ENCODE measurements at places on chromosomes 2 and 18.
A peak's percentile ranks its signal among the peaks of the same experiment; 100 is the strongest.

DNA sequence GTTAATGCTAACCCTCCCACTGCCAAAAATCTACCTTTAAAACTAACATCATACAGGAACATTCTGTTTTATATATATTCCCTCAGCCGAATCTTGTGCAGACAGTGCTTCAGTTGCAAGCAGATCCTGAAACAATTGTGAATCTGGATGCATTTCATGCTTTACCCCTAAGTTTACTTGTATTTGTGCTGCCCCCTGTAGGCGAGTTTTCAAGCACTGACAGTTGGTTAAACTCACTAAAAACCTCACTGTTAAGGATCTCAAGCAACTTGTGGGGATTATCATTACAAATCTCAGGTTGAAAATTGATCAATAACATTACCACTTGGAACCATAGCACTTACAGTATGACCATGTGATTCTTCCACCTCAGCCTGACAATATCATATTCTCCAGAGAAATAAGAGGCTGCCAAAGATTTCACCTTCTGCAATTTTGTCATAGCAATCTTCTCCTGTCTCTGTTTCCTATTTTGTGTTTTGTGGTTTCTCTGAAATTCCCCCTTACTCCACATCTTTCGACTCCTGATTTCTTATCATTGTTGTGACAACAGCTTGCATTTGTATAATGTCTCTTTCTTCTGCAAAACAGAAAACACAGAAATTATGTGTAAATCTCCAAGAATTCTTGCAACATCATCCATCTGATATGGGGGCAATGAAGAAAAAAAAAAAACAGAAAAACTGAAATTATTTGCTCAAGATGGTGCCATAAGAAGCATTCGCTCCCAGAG lies 354.6 kb upstream of the SETBP1 start:
- peak; percentile 13 for DNase-seq

- DNase-seq, result no peak
These were observed 7.0 kb upstream of the MYCN start for GRCh38 chr2:15933184-15933845.

GRCh38 chr2:68544811-68545210 lies 77.4 kb downstream of the APLF start:
- no peak for DNase-seq

GRCh38 chr2:20544153-20544747 lies 97.4 kb downstream of the RHOB start:
- no peak for DNase-seq

DNA sequence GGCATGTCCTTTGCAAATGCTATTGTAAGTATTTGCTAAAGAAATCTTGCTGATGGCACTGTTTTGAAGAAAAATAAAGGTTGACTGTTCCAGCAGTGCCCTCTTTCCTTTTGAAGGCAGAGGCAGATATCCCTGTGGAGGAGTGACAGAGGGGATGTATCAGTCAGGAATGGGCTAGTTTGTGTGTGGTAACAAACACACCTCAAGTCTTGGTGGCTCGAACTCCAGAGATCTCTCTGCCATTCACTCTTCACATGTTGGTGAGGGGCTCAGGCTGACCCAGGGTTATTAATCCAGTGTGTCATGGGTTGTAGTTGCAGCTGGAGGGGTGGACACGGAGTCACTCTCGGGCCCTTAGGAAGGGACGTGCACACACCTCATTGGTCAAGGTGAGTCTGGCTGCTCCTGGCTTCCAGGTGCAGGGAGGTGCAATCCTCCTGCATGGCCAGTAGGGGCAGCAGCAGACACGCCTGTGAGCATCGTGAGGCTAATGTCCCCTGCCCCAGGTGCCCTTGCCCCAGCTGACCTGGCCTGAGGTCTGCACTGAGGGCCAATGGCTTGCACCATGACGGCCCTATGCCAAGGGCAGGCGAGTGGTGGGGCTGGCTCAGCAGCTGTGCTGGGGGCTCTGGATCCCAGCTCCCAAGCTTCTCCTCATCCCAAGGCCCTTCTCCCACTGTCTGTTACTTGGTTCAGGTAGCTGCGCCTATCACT lies 146.5 kb downstream of the ASB1 start:
- peak; percentile 84 for DNase-seq

DNA sequence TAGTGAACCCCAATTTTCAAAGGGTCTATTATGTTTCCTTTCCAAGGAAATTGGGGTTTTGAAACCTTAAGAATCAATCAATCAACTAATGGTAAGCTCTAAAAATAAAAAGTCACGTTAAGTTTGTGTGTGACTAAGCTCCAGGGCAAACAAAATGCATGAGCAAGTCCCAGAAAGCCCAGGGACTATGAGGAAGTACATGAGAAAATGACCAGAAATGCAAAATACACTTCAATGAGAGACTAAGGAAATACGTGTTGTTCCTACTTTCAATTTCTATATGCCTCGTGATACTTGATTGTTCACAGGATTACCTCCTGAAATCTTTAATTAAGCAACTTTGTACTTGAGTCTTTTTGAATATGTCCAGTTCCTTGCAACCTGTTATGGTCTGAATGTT lies 684.4 kb upstream of the SYT4 start:
- DNase-seq, result no peak

DNA sequence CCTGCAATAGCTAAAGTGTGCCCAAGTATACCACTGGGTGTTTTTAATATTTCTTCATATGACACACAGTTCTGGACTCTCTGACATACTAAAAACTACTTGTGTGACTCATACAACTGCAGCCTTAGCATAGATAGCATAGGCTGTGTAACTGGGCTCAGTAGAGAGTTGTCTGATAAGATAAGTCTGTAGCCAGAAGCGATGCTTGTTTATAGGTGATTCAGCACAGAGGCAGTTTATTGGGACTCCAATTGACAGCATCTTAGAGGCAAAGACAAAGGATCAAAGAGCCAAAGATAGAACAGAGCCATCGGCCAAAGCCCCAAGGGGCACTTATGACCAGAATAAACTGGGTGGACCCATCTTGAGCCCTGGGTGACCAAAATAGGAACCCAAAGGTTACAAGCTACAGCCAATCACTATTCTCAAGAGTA lies 42.3 kb downstream of the AAK1 start:
- DNase-seq, result no peak

DNA sequence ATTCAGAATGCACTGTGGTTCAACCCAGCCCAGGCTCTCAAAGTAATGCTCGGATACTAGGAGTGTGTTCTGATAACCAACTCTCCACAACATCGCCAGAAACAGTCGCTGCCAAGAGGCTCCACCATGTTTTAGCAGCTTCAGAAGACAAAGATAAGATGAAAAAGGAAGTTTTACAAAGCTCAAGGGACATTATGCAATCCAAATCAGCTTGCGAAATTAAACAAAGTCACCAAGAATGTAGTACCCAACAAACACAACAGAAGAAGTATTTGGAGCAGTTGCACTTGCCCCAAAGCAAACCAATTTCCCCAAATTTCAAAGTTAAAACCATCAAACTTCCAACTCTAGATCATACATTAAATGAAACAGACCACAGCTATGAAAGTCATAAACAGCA lies 360.9 kb downstream of the XIRP2 start:
- no peak for DNase-seq

DNA sequence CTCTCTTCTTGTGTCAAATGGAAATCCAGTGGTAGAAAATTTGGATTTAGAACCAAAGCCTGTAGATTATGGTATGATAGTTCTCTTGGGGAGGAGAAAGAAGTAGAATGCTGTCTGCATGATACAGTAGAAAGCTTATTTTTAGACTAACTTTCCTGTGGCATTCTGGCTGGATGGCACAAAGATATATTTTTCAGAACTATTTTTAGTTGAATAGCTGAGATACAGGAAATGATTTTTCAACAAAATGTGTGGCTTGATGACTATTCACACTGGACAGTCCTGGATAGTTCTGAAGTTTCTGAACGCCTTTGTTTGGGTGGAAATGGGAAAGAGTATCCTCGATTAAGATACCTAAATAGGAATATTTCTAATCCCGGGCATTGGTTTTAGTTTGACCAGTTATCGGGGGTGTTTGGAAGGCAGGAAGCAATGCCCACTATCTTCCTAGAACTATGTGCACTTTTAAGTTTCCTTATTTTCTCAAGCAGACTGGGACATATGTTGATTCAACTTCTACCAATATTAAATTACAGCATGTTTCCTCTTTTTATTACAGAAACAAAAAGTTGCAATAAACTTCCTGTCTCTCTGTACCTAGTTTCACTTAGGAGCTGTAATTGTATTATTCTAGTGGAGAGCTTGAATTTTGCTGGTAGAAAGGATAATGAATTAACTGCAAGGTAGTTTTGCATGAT lies 32.1 kb downstream of the GDF7 start:
- DNase-seq, result no peak

DNA sequence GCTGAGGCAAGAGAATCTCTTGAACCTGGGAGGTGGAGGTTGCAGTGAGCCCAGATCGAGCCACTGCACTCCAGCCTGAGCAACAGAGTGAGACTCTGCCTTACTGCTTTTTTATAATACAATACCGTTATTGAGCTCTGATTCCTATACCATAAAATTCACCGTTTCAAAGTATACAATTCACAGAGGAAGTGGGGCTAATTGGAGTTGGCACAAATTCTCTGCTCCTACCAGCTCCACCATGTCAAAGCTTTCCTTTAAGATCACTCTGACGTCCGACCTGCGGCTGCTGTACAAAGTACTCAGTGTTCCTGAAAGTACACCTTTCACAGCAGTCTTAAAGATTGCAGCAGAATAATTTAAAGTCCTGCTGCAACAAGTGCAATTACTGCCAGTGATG lies 29.6 kb upstream of the CYBRD1 start:
- no peak for DNase-seq

DNA sequence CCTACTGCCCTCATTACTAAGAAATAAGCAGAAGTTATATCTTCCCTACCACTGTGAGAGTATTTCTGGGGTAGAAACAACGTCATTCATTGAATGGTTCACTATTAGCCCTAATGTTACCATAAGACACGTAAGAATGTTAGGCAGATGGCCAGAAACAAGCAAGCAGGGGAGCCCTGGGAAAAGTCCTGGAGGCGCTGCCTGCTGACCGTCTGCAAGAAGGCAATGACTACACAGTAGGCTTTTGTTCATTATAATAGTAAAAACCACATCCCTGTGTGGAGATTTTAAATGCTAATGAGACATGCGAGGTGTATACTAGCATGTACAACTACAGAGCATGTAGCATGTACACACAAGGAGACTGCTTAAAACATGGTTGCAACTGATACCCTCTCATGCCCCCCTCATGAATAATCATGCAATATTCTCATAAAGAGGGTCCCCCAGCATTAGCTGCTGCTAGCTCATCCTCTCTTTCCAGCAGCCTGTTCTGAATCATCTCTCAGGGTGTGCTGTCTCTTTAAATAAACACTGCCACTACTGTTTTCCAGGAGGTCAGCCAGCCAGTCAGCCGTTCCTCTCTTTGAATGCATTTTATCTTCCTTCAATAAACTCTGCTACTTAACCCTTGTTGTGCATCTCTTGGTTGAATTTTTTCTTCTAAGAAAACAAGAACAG lies 23.6 kb downstream of the SUCLG1 start:
- no peak for DNase-seq

GRCh38 chr2:88950010-88950409 lies 258.5 kb downstream of the RPIA start:
- DNase-seq, result no peak

GRCh38 chr18:4264347-4264791 lies 190.7 kb downstream of the DLGAP1 start:
- DNase-seq, result no peak

DNA sequence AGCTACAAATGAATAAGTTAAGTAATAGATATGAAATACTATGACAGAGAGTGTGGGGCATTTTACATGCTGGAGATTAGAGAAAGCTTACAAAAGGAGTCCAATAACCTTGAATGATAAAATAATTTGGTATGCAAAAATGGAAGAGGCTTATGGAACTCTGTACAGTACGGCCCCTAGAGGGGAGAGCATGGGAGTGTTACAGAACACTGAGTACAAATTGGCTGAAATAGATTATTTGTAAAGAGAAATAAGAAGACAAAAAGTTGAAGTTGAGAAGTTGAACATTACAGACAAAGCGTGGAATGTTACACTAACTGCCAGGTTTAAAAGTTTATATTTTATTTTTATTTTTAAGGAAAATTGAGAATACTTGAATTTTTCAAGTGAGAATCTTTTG lies 192.1 kb upstream of the DOK6 start:
- DNase-seq, result no peak

GRCh38 chr2:18454692-18455235 lies 105.7 kb downstream of the RDH14 start:
- DNase-seq, result no peak

GRCh38 chr18:49177812-49178211 lies 227.0 kb upstream of the SMAD7 start:
- no peak for DNase-seq

GRCh38 chr18:67280486-67281242 lies 235.9 kb downstream of the DSEL start:
- DNase-seq, result no peak

Data from GM13976 (cell line).